ENCODE measurements at places on chromosomes 5 and 9.

DNA sequence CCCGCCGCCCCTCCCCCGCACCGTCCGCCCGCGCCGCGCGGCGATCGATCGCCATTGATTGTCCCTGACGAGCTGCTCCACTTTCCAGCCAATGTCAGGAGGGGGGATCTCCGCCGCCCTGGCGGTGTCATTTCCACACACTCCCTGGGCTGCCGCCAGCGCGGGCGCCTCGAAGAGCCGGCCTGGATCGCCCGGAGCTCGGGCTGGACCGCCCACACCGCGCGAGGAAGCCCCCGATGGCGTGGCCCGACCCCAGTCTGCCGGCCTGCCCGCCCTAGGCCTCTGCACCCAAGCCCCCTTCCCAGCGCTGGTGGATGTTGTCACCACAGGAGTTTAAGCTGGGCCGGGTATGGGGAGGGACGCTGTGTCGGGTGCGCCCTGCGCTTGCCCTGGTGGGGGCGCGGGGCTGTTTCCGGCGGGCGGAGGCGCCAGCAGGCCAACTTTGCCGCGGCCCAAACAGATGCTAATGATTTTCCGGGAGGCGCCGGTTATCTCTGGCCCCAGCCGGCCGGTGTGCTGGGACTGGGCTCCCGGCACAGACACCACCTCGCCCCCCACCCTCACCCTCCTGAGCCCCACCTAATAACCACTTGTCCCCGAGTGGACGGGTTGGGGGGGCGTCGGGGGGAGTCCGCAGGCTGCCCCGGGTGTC is 10.6 kb upstream of the CXXC5 start:
- DNase-seq = peak; percentile 91

GRCh38 chr5:168047043-168047668 is 244.3 kb upstream of the WWC1 start:
- peak; percentile 43 for DNase-seq

DNA sequence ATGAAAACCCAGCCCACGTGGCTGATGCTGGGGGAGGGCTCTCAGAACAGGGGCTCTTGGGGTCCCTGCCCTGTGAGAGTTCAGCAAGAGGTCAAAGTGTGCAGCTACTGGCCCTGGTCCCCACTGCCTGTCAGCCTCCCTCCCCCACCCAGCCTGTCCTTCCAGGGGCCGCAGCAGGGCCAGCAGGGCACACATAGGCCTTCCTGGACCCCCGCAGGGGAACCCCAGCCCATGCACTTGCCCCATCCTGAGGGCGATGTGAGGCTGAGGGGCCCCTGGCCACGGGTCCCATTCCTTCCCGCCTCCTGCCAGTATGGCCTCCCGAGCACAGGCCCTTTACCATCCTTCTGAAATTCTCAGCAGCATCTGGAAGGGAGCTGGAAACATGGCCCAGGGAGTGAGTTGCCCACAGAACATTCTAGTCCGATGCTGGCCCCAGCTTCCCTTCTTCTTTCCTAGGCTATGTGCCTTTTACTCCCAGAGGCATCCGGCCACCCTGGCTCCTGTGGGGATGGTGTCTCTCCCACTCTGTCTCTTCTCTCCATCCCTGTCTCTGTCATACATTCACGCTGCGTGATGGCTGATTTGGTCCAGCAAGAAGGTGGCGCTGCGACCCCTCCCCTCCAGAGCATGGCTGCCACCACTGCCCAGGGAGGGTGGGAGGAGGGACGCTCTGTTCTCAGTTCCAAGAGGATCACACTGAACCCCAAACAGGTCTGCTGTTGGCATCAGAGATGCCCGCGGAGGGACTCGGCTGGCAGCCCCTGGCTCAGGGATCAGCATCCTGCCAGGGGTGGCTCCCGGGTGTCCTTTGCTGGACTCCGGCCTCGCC is 19.6 kb downstream of the MRPL36 start:
- DNase-seq = no peak

GRCh38 chr5:154092356-154093141 is 53.8 kb downstream of the MFAP3 start:
- no peak for DNase-seq

GRCh38 chr9:95857896-95858295 is 17.6 kb upstream of the ERCC6L2 start:
- DNase-seq = no peak

- no peak for DNase-seq
Measured at GRCh38 chr5:83562071-83562606, 90.6 kb downstream of the VCAN start.

DNA sequence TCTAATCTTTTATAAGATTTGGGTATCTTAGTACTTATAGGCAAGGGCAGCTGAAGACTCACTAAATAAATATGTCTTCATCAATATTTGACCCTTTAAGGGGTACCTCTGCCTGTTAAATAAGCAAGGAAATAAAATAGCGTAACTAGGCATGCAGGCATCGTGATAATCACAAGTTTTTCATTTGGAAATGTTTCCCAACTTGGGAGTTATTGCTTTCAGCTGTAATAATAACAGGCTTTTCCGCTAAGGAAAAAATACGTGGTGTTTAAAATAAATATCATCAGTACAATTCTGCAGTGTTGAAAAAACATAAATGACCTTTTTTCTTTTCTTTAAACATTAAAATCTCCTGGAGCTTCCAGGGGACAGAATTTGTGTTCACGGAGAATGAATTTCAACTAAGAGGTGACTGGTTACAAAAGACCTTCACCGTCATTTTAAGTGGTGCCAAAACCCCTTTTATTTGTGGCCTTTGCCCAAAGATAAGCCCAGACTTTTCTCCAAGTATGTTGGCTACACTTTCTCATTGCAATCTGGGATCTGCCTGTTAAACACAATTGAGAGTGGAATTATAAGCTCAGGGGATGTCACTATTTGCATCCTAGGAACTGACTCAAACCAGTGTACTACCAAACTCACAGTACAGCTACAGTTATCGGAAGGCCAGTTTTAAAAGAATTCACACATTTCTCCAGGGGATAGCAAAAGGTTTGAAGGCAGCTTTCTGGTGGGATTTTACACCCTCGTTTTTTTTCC is 218.6 kb downstream of the FBXL7 start:
- no peak for DNase-seq

- DNase-seq = no peak
Measured at GRCh38 chr9:132942541-132943182, 1.8 kb downstream of the TSC1 start.

GRCh38 chr9:105148328-105149006 is 96.0 kb upstream of the SLC44A1 start:
- no peak for DNase-seq

DNA sequence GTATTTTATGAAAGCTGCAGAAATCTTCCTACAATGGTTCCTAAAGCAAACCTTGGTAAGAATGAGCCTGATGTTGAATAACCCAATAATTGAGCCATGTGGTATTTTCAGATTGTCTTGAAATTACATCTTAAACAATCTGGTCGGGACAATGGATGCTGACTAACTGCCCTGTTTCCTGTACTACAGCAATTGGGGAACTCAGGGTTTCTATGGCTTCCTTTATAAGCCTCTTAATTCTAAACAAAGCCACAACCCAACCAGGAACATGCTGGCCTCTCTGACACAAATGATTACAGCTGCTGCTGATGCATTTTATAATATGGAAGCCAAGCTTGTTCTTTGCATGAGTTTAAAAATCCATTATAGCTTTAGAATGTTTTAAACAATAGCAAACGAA is 30.2 kb downstream of the PTPN3 start:
- DNase-seq = no peak

- DNase-seq = peak; percentile 43
Measured at GRCh38 chr9:104856413-104856941, 71.5 kb downstream of the ABCA1 start.

DNA sequence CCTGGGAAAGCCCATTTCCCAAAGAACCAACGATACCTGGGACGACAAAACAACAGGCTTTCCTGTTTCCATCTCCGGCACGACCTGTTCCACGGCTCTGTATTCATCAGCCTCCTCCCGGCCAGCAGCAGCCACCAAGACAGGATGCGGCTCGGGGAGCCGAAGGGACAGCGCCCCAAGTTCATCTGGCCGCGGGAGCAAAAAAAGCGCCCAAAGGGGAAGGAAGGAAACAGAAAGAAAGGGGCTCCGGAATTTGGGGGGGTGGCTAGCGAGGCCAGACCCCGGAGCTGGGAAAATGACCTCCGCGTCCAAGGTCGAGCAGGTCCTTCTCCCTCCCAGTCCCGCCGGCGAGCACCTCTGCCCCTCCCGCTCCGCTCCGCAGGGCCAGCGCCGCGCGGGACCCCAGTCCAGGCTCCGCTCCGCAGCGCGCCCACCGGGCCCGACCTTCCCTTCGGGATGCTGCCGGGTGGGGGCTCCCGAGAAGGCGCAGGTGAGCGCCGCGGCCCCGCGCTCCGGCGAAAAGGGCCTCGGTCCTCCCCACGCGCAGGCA is 608 bp downstream of the ELOVL7 start:
- no peak for DNase-seq

DNA sequence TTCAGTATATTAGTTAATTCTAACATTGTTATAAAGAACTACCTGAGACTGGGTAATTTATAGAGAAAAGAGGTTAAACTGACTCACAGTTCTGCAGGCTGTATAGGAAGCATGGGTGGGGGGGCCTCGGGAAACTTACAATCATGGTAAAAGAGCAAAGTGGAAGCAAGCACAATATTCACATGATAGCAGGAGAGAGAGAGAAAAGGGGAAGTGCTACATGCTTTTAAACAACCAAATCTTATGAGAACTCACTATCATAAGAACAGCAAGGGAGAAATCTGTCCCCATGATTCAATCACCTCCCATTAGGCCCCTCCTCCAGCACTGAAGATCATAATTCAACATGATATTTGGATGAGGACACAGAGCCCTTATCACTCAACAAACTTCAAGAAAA is 324.9 kb downstream of the ZNF608 start:
- no peak for DNase-seq

DNA sequence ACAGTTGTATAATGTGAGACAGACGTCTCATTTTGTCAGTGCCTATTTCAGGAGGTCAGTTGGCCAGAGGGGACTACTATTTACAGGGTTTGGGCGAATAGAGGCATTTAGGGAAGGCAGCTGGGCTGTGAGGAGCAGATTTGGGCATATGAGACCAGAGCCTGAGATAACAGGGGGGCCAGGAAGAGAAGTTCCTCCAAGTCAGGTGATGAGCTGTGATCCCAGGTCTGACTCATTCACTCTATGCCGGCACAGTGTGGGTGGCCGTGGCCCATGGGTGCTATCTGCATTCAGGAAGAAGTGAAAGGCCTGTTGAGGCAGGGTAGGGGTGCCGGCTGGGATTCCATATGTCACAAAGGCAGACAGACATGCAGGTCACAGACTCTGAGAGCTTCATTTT is 142.8 kb downstream of the PDZD2 start:
- no peak for DNase-seq

- DNase-seq = no peak
Measured at GRCh38 chr9:83197591-83197990, 134.6 kb upstream of the RASEF start.

- DNase-seq = no peak
Measured at GRCh38 chr9:71984403-71984802, 73.0 kb downstream of the C9orf85 start.

DNA sequence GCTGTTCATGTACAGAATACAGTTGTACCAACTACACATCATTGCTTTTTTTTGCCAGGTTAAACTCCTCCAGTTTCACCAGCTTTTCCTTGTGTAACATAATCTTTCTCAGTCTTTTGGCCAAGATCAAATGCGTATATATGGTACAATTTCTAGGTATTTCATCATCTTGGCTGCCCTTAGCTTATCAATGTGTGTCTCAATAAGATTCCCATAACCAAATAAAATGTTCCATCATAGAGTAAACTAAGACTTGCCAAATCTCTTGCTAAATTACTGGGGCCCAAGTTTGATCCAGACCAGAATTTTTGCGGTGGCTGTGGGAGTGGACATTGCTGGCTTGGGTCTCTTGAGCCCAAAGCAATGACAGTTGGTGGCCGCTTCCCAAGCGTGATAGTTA is 24.3 kb upstream of the ERBIN start:
- no peak for DNase-seq

- DNase-seq = no peak
Measured at GRCh38 chr5:114898602-114899001, 271.1 kb downstream of the TRIM36 start.

GRCh38 chr9:92385001-92385400 is 19.4 kb downstream of the OGN start:
- no peak for DNase-seq

DNA sequence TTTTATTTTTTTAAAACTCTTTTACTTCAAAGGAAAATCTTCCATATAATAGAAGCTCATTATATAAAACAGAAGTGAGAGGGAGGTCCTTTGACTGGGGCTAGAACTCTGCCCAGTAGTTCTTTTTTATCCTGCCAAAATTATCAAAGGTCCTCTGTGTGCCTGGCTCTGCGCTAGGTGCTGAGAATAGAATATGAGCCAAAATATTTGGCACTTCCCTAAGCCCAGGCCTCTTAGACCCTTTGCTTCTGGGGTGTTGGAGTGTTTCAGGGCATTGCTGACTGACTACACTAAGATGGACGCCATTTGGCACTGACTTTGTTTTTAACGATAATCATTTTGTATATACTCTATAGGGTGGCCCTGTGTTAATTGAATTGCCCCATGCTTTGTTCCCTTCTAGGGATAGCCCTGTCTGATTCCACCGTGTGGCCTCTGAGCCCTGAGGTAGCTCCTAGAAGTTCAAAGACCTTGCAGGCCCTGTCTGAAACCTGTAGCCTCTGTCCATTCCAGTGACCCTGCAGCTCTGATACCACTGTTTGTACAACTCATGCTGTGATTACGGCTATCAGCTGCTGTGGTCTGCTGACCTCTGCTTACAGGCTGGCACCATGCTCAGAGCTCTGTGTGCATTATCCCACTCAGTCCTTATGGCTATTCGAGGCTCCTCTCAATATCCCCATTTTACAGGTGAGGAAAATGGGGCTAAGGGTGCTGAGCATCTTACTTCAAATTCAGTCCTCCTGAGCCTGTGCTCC is 84.3 kb upstream of the SHB start:
- no peak for DNase-seq

- DNase-seq = no peak
Measured at GRCh38 chr5:135115591-135115990, 81.6 kb upstream of the PITX1 start.

DNA sequence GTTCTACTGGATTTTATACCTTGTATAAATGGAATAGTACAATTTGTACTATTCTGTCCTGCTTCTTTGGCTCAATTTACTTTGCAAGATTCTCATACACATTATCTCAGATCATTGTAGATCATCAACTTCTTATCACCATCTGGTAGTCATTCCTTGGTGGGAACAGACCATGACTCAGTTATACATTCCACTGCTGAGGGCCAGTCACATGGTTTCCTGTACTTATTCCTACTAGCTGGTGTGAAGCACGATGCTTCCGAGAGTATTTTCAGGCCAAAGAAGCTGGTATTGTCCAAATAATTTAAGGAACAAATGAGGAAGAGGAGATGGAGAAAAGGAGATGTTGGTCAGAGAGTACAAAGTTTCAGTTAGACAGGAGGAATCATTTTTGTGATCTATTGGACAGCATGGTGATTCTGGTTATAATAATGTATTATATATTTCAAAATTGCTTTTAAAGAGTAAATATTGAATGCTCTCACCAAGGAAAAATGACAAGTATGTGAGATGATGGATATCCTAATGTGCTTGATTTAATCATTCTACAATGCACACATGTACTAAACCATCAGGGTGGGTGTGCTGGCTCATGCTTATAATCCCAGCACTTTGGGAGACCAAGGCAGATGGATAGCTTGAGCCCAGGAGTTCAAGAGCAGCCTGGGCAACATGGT is 124.1 kb downstream of the SYK start:
- no peak for DNase-seq

Data from D721Med (cell line).